ENCODE measurements at places on chromosomes 11 and 22.

DNA sequence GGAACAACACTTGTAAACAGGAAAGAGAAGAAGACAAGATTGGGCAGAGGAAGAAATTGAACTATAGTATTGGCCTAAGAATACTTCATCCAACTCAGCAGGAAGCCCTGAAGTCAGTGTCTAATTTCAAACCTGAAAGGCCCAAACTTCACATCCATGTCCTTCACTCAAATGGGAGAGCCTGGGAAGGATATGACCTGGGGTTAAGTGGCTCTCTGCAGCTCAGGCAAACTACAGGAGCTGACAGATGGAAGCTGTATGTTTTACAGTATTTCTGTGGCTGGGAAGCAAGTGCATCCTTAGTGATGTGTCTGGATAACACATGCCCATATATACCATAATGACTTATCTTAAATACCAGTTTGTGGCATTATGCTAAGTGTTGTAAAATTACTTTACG is 196.2 kb downstream of the SOX6 start:
- DNase-seq, result no peak

DNA sequence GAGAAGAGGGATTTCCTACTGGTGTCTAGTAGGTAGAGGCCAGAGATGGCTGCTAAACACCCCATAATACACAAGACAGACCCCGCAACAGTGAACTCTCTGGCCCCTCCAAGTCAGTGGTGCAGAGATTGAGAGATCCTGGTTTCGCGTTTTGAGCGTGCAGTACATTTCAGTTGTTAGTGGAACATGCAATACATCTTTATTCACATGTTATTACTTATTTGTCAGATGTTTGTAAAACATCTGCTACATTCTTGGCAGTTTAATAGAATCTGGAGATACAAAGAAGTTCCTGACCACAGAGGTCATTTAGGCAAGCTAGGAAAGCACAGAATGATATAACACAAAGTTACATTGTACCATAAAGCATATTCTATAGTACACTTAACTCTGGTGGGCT is 41.5 kb downstream of the ST3GAL4 start:
- DNase-seq, result no peak

DNA sequence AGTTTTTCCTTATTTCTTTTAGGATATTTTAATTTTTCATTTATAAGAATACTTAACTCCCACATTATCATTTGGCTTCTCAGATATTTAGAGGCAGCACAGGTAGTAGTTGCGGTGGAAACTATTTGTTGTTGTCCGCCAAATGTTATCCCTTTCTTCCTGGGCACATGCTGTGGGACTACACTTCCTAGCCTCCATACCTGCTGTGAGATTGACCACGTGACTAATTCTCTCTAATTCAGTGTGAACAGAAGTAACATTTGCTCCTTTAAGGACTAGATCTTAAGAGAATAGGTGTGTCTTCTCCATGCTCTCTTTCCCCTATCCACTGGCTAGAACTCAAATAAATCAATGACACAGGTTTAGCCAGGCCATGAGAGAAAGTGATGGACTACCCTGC is 136.5 kb downstream of the ATG16L2 start:
- no peak for DNase-seq

DNA sequence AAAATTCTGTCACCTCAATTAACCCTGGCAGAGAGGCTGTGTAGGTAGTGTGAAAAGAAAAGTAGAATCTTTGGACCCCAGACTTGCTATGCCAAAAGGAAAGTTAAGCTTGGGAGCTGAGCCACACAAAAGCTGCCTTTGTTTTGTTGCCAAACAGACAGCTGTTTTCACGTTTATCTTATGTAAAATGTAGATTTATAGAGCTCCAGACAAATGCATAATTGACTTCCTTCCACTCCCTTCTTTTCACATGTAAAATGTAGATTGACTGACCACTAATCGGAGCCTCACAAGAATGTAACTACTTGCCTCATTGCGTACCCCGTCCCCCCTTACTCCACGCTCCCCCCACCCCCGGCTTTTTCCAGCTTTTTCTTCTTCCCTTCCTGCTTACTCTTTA is 2302.2 kb upstream of the RAG2 start:
- no peak for DNase-seq

DNA sequence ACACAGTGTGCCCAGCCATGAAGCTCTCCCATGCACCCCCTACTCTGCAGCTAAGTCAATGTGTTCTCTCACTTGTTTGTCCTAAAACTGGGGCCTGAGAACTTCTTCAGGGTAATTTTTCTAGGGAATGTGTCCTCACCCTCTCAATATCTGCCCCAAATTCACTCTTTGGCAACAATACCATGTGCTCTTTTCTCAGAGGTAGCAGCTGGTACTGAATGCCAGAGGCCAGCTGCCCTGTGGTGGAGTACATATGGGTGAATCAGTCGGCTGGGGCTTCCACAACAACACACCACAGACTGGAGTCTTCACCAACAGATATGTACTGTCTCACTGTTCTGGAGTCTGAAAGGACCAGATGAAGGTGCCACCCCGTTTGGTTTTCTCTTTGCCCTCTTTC is 97.7 kb upstream of the TOP3B start:
- no peak for DNase-seq

GRCh38 chr11:95925011-95925410 is 1.1 kb upstream of the MTMR2 start:
- DNase-seq, result no peak

GRCh38 chr11:33040862-33041453 is 1.6 kb downstream of the TCP11L1 start:
- no peak for DNase-seq

- DNase-seq, result no peak
These were observed 26.2 kb downstream of the FAM83F start for GRCh38 chr22:40020956-40021355.

GRCh38 chr22:42915980-42916765 is 59.1 kb upstream of the ARFGAP3 start:
- no peak for DNase-seq

DNA sequence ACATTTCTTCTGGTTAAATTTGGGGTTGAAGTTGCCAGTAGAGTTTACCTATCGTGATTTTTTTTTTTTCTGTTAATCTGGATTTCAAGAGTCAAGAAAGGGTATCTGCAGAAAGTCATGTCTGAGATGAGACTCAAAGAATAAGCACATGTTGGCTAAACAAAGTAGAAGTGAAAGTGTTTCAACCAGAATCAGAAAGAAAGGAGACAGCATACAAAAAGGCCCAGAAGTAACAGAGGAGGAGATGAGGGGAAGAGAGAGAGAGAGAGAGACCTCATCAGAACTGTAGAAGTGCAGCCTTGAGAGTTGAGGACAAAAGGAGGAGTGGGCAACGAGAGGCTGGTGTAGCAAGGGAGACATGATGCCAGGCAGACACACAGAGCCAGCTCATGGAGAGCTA is 54.9 kb downstream of the SVIP start:
- no peak for DNase-seq

DNA sequence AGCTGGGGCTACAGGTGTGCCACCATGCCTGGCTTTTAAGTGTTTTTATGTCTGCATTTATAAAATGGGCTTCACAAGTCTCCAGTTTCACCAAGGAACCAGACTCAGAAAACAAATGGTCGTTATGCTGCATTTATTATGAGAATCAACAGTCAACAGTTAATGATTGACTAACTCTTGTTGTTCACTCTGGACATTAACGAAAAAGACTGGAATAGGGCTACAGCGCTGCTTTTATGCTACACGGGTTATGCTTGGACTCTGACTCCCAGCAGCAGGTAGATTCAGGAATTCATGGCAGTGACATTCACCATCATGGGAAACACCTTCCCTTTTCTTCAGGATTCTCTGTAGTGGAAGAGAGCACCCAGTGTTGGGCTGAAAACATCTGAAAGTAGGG is 44.4 kb upstream of the CHKA start:
- DNase-seq, result no peak

GRCh38 chr11:120839846-120840402 is 184.0 kb upstream of the TBCEL start:
- no peak for DNase-seq

GRCh38 chr22:41320416-41321240 is 19.3 kb downstream of the ZC3H7B start:
- no peak for DNase-seq

DNA sequence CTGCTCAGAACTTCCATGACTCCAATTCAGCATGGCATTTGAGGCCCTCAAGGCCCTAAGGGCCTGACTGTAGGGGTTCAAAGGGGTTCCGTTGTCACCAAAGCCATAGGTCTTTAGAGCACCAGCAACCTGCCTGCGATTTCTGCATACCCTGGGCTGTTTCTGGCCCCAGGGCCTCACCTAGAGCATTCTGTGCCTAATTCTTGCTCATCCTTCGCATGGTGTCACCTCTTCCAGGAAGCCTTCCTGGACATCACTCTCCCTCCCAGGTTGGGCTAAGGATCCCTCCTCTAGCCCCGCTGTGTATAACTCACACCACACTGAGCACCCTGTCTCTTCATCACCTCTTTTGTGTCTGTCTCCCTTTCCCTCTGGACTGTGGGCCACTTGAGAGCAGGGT is 194.3 kb downstream of the CEP164 start:
- DNase-seq, result no peak

- DNase-seq, result no peak
These were observed 7.2 kb downstream of the TTLL1 start for GRCh38 chr22:43081968-43082367.

GRCh38 chr11:72947229-72947628 is 133.0 kb downstream of the ATG16L2 start:
- no peak for DNase-seq

DNA sequence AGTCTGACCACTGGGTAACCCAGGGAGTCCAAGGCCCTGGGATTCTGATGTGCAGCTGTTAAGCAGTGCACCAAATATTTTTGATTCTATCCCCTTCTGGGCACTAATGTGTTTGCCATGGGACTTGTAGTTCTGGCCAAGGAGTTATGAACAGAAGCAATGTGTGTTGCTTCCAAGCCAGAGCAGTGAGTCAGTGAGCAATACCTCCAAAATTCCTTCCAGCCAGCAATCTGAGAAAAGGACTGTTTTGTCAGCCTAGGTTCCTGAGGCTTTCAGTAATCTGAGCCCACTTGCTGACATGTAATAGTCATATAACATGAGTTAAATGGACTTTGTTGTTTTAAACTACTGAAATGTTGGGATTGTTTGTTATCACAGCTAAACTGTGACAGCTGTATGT is 311.4 kb downstream of the NELL1 start:
- DNase-seq, result no peak

DNA sequence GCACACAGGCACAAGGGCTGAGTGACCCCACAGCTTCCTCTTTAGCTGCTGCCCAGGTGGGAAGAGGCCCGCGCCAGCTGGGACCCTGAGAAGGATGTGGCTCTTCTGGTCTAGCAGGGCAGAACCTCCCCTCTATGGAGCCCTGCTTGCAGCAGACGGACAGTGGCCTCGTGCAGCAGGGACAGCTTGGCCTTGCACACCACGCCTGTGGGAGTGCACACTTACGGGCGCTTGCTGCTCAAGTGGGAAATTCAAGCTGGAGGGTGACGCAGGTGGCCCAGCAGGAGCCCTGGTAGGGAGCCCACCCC is 971.4 kb downstream of the BRD1 start:
- no peak for DNase-seq

DNA sequence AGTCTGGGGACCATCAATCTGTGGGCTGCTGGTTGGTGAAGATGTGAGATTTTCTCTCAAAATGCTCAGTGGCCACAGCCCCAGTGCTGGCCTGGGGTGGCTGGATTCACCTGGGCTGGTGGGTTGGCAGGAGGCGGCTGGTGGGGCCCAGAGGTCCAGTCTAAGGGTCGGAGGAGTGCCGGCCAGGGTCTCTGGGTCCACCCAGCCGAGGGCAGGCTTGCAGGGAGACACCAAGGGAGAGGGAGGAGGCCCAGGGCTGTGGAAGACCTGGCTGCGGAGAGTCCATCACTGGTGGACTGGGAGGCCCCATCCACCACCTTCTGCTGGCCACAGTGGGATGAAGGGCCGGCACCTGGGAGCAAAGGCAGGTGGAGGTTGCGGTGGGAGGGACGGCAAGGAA is 582 bp upstream of the SHANK3 start:
- DNase-seq, result no peak

DNA sequence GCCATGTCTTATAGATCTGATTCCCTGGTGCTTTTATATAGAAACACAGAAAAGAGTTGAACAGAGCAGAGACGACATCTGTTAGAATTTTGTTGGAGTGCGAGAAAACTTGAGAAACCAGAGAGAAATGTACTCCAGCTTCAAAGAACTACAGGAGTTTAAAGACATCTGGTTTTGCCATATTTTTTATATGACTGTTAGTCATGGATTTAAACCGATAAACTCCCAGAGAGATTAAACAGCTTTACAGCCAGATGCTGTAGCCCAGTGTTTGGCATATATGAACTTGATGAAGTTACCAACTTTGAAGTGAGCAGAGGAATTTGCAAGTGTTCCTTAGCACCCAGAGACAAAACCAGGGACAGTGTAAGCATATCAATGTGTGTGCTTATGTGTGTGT is 1083.1 kb downstream of the LRRC4C start:
- DNase-seq, result no peak

DNA sequence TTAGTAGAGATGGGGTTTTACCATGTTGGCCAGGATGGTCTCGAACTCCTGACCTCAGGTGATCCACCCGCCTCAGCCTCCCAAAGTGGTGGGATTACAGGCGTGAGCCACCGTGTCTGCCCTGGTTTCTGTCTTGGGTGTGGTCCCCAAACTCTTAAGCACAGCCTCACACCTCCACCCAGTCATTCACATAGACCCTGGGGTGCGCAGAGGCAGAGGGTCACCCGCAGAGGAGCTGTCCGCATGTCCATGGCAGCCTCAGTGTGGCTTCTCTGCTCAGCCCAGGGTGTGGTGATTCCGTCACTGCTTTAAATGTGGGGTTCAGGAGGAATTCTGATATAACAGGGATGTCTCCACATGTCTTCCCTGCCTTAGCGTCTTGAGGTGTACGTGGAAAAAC is 48.5 kb upstream of the PRODH start:
- no peak for DNase-seq

- peak; percentile 74 for DNase-seq
These were observed at the start of gene TPST2 for GRCh38 chr22:26589845-26590736. TSS of gene TPST2 (minus strand) at chr22:26590132. CDS start at chr22:26541630, 48,502 bp downstream.

- no peak for DNase-seq
These were observed 90.4 kb downstream of the HIPK3 start for GRCh38 chr11:33347490-33348125.

DNA sequence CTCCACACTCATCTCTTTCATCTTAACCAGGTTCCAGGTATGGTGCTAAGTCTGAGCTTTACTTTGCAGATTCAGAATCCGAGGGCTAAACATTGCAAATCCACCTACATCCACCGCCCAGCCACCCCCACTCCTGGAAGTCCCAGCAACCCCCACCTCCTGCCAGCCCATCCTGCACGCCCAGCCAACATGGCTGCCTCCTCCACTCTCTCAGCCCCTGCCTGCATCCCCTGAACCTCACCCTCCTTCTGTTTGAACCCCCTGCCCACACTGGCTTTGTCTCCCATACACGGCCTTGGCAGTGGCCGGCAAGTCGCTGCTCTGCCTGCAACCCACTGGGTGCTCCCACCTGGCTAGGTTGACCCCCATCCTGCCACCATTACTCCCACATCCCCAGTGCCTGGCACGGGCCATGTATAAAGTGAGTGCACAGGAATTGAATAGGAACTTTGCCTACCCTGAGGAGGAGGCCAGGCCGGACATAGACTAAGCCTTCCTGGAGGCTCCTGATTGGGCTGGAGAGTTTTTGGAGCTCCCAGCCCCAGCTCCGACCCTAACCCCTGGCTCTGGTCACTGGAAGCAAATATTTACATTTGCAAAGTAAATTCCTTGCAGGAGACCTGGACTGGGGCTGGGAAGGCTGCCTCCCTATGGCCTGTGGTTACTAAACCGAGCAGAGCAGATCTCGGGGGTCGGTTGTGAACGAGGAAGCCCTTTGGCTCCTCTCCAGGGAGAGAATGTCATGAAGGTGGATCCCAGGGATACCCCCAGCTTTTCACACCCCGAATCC is 14.4 kb downstream of the EMID1 start:
- no peak for DNase-seq

GRCh38 chr22:41598081-41598480 is 8.4 kb upstream of the PMM1 start:
- DNase-seq, result no peak
